NCI-H187 (cell line): ENCODE measurements at places on chromosomes 3 and 15.

GRCh38 chr3:193814166-193814892 lies 221.3 kb downstream of the OPA1 start:
- no peak for DNase-seq

DNA sequence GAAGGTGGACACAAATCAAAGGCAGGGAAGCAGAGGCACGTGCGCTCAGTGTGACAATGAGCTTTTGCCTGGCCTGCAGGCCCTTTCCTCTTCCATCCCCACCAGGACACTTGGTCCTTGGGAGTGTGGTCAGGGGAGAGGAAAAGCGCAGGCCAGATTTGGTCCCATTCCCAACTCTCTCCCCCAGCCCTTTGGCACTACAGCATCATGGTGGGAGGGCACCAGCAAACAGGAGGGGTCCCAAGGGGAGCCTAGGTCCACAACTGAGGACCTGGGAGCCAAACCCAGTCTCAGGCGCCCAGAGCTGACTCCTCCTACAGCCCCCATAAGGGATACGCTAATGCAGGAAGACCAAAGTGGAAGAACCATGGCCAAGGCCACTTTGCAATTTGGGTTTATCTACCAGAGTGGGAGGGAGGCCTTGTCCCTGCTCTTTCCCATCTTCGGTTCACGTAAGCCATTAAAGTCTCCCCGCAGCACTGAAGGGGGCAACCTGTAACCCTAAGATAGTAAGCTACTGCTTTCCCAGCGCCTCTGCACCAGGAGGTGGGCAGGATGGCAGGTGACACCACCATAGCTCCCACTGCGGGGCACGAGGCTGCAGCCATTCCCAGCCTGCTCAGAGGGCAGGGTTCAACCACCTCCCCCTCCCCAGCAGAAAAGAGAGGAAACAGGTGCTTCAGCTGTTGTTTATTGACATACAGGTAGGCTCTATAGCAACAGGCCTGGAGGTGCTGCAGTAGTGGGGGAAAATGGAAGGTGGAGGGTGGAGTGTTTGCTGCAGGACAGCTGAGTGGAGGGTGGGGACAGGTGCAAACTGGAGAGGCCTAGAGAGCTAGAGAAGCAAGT lies 993 bp upstream of the GRAMD2A start:
- DNase-seq = peak; percentile 28

- DNase-seq = no peak
Measured at GRCh38 chr3:58351920-58352319, 19.2 kb downstream of the PXK start.

DNA sequence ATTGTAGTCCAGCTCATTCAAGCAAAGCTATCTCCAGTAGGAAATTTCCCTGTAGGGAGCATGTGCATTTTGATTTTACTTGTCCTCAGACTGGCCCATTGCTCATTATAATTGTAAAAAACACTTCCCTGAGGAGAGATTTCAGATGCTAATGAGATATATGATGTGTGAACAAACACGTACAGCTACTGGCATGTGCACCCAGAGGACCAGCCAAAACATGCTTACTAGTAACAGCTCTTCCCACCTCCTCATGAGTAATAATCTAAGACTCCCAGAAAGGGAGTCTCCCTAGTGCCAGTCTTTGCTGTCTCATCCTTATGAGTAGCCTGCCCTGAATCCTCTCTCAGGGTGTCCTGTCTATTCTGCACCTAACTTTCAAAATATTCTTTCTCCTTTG lies 43.4 kb downstream of the FBXO22 start:
- no peak for DNase-seq

- DNase-seq = no peak
Measured at GRCh38 chr3:150319900-150320299, 88.2 kb upstream of the TSC22D2 start.

GRCh38 chr3:65425880-65426279 lies 612.8 kb downstream of the MAGI1 start:
- DNase-seq = no peak

GRCh38 chr3:16616083-16616482 lies 10.9 kb upstream of the DAZL start:
- no peak for DNase-seq

GRCh38 chr15:95558131-95558530 lies 772.4 kb upstream of the NR2F2 start:
- DNase-seq = no peak

DNA sequence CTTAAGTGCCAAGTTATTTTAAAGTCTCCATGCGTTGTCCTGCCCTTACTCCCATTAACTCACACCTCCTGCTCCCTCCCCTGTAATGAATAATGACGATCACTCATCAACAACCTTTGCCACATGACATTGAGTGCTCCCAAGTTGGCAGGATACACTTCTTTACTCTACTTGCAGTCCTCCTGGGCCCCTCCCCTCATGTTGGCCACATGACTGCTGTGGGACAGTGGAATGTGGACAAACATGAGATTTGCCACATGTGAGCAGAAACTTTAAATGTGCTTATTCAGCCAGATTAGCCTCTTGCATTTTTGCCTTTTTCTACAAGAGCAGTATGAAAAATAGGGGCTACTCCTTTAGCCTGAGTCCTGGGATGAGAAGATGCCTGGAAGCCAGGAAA lies 167.9 kb downstream of the DCLK3 start:
- DNase-seq = no peak

DNA sequence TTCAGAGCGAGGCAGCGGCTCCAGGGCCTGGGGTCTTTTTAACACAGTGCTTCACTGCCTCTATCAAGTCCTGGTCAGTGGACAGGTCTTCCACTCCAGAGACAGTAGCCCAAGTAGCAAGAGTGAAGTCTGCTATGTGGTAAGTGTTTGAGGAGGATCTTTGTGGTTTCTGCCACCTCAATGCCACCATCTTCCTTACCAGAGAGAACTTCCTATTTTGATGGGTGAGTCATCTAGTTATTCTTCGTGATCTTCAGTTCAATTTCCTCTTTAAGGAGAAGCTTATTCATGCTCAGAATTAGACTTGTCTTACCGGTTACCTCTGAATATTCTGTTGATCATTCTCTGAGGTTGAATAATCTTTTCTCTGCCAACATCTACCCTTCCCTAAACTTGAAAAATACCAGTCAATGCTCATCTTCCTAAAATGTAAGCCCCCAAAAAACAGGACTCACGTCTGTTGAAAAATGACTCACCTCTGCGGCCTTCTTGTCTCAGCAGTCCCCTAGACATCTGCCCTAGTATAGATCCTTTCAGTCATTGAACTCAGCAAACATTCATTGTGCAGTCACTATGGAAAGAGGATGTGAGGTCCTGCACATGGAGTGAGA lies 32.2 kb upstream of the BCL6 start:
- DNase-seq = no peak

GRCh38 chr3:52893723-52894122 lies 3.6 kb downstream of the STIMATE start:
- DNase-seq = no peak

DNA sequence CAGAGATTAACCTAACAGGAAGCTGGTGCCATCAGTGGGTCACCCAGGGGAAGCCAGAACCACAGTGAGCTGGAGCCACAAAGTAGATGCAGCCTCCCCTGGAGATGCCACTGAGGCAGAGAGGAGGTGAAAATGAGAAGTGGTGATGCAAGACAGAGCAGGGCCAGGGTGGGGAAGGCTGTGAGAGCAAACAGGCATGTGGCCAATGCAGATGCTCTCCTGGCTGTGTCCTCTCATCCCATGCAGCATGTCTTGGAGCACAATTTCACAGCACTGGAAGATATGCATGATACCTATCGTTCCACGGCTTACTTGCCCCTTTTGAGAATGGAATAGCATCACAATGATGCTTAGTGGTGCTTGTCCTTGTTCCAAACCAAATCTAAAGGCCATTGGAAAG lies 126.3 kb downstream of the ABHD5 start:
- DNase-seq = no peak

DNA sequence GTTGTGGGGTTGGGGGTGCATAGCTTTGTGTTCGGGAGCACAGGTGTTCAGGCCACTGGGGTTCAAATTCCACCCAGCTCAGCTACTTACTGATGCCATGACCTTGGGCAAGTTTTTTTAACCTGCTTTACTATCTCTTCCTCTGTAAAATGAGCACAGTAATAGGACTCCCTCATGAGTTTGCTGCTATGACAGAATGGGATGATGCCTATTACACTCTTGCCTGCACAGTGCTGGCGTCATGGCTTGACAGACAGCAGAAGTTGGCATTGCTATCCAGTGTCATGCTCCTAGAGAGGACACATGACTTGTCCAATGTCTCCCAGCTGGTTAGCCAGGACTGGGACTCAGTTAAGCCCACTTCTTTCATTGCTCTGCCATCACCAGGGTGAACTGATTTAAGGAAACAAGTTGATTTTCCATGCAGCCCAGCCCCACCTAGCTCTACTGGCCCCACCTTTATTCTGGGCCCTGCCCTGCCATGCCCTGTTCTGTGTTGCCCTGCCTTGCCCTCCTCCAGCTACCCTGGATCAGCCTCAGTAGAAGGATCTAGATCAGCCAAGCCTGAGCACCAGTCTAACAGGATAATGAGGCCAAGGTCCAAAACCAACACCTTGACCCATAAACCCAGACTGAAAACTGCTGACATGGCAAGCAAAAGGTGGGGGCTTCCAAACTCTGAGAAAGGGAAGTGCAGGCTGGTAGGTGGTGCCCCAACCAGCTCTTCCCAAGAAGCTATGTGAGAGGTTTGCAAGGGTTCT lies 155.8 kb upstream of the ATP11B start:
- DNase-seq = no peak

- no peak for DNase-seq
Measured at GRCh38 chr3:171970301-171970788, 69.0 kb upstream of the FNDC3B start.

- no peak for DNase-seq
Measured at GRCh38 chr15:47955021-47955420, 165.8 kb upstream of the SLC24A5 start.

DNA sequence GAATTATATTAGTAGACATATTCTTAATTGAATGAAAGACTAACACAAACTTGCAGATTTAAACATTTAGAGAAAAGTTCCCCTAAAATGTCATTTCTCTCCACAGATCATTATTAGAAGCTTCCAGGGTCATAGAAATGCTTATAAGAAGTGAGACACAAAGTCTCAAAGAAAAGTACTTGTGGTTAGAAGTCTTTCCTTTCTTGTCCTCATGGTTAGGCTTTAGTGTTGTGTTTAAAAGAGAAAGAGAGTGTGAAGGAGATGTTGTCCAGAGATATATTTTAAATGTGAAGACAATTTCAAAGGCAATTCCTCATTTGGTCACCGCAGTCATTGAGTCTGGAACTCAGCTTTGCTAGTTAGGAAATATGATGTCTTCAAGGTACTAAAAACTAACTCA lies 230.4 kb upstream of the ARPP21 start:
- DNase-seq = no peak

DNA sequence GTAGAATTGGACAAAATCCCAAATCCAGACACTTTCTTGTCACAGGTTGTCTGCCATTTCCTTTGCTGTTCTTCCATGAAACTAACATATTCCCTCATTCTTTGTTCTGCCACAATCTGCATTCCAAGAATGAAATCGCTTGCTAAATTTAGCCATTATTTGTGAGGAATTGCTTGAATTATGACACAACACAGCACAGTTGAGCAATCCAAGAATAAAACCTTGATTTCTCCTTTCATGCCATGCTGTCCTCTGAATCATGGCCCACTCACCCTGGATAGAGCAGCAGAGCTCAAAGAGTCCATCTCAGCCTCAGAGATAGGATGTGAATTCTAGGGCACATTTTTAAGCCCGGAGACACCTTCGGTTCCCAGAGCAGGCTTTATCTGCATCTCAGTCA lies 35.2 kb upstream of the GREM1 start:
- DNase-seq = no peak

DNA sequence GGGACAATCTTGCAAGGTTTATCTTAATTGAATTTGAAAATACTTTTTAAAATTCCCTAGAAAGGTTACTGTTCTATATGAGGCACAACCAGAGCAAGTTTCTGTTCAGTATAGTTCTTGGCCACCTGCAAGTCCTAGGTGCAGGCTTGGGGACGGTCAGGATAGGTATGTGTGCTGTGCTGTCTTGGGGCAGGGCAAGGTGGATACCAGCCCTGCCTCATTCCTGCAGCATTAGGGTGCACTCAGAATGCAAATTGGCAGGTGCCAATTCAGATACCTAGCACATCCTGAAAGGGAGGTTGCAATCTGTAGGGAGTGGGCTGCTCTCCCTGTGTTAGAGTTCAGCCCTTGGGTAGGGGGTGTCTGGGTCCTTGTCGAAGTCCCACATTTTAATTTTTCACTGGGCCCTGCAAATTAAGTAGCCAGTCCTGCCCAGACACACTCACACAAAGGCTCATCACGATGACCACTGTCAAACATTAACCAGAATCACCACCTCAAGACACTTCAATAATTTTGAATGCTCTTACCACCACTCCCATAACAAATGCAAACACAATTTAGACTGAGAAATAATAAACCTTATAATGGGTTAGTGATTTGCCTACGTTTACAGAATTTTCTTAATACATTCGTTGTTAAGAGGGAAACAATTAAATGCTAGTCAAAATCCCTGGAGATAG lies 838.0 kb upstream of the NR2F2 start:
- DNase-seq = no peak

DNA sequence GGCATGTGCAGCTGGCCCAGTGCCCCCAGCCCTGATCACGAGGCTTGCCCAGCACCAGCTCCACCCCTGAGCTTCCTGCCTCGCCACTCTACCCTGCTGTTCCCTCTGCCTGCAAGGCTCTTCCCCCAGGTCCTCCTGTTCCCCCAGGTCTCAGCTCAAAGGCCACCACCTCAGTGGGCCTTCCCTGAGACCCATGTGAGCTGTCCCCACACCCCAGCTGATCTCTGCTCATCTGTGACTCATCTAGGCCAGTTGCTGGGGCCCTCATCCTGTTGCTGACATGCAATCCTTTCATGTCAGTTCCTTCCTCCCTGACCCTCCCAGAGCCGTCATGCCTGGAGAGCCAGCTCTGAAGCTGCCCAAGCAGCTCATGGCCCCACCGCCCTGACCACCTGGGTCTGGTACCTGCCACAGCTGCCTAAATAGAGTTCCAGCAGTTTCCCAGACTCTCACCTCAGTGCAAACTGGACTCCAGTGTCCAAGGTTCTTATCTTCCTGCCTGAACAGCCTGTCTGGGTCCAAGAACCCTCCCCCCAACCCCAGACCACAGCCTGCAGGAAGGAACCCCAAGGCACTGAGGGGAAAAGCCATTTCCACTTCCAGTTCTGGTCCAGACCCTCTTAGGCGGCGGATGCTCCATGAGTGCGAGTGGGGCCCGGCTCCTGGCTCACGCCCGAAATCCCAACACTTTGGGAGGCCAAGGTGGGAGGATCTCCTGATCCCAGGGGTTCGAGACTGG lies 116.6 kb upstream of the IQSEC1 start:
- DNase-seq = no peak

DNA sequence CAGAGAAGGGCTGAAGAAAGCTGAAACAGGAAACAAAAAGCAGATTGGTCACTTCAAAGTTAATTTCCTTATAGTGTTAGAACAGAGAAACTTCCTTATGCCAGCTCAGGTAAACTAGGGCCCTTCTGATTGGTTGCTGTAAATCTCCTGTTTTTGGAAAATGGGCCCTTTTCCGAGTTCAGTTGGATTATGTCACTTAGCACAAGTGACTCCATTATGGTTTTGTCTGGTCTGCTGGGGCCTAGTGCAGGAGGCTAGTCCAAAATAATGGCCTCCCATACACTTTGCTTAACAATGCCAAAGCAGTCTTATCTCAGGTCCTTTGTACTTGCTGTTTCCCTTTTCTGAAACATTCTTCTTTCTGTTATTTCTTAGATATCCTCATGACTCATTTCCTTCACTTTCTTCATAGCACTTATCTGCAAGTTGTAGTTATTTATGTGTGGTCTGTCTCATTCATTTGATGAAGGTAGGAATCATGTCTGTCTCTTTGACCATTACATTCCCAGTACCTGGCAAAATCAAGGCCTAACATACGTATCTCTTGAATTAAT lies 7.7 kb upstream of the DCP1A start:
- DNase-seq = no peak
